Keratinocyte (primary cell): ENCODE measurements at places on chromosomes 13 and 19.

DNA sequence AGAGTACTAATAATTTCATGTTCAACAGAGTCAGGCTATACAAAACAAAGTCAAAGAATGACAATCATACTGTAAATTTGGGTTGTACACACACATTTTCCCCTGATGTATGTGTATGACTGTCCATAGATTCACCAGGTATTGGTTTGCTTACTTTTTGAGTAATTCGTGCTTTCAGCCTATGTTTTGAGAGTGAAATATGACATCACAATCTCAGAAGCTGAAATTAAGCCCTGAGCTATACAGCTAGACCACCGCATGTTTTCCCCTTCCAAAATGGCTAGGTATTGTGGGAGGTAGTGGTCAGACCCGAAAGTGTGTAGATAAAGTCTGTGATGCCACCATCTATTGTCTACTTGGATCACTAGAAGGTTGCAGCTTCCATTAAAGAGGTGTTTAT, 102.8 kb downstream of the KATNAL1 start:
- DNase-seq = no peak

DNA sequence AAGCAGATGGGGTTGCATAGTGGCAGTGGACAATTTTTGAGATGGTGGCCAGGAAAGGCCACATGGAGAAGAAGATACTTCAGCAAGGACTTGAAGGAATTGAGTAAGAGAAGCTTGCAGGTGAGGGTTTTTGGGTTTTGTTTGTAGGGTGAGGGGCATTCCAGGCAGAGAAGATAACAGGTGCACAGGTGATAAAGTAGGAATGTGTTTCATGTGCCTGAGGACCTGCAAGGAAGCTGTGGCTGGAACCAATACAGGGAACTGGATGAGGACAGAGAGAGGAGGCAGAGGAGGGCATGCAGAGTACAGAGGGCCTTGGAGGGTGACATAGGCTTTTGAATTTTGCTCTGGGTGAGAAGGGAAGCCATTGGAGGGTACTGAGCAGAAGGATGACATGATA, 314.5 kb downstream of the KLF12 start:
- no peak for DNase-seq

DNA sequence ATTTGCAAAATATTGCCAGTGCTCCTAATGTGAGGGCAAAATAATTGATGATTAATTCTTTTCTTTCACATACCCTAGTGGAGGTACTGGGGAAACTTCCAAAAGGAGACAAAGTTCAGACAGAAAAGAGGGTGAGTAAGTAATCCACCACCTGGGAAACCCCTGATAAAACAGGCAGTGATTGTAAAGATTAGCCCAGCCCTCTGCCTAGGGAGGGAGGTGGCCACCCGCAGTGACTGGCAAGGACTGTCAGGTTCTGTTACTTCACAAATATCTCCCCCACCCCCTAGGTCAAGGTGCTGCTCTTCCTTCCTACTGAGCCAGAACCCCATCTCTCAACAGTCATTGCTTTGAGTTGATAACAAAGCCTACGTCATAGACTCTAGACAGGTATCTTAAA, 239.7 kb downstream of the DNAJC15 start:
- DNase-seq = no peak

DNA sequence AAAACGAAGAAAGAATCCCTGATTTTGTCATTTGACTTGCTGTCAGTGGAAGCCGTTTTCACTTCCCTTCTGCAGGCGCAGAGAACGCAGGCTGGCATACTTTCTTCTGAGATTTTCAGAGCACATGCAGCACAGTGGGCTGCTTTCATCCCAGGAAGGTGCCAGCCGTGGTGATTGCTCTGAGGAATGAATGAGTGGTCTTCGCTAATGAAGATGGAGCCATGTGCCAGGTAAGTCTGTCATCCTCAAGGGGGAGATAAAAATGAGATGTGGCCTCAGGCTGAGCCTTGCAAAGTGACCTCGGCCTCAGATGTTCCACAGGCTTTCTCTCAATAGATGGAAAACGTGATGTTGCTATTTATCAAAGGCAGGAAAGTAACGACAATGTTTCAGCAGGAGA, 94.6 kb upstream of the FARP1 start:
- no peak for DNase-seq

DNA sequence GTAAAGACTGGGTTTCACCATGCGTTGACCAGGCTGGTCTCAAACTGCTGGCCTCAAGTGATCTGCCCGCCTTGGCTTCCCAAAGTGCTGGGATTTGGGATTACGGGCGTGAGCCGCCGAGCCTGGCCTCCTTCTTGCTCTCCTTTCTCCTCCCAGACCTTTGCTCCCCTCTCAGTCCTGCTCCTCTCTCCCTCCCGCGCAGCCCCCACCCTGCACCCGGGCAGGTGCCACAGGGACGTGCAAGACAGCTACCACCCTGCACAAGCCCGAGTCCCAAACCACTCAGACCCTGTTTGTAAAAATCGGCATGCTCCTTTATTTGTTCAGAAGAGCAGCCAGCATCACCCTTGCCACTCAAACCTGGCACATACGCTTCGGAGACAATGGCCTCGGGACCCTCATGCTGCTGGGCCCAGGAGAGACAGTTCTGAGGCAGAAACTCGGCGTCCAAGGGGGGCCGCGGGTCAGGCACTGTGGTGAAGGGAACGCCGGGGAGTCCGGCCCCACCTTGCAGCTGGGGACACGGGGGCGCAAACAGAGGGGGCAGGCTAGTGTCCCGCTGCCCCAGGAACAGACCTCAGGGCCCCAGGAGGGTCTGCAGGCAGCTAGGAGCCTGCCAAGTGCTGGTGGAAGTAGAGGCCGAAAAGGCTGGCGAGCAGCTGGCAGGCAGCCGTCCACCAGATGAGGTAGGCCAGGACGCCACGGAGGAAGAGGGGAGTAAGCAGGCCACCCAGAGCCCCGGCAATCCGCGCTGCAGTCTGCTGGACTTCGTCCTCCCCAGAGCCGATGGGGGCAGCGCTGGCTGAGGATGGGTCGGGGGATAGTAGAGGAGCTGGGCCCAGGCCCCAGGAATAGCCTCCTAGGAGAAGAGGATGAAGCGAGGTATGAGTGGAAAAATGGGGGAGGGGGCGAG, 18.7 kb downstream of the TMEM161A start:
- no peak for DNase-seq

GRCh38 chr13:41613471-41613870, 156.1 kb downstream of the RGCC start:
- no peak for DNase-seq

- no peak for DNase-seq
Observed at GRCh38 chr19:42494321-42494720, 34.0 kb downstream of the CEACAM1 start.

GRCh38 chr19:1261798-1262622, 7.1 kb upstream of the CIRBP start:
- no peak for DNase-seq

- no peak for DNase-seq
Observed at GRCh38 chr13:41502031-41502430, 44.7 kb downstream of the RGCC start.

DNA sequence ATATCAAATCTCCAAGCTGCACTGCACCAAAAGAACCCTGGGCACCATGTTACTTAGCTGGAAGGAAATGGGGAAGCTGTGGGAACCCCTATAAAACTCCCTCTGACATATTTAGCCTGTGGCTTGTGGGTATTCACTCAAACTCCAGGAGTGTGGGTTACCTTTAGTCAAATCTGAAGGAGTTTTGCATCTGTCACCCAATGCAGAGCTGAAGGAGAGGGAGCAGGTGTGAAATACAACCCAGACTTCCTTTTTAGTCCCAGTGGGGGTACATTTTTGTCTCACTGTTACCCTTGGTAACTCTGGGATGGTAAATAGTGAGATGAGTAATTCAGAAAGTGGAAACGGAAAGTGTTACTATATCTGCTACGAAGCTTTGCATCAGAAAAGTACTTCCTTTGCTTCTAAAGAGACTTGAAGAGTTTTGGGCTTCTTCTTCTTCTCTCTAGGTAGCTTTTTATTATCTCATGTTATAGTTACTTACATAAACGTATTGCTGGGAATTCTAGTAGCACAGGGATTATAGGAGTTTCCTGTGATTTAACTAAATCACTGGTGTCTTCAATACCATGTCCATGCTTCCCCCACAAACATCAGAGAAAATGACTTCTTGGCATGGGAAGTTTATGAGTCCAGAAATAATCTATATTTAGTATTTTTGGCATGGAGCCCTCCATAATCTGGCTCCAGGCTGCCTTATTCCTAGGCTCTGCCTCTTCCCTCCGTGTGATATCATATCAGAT, 105.9 kb downstream of the AKAP11 start:
- DNase-seq = no peak

DNA sequence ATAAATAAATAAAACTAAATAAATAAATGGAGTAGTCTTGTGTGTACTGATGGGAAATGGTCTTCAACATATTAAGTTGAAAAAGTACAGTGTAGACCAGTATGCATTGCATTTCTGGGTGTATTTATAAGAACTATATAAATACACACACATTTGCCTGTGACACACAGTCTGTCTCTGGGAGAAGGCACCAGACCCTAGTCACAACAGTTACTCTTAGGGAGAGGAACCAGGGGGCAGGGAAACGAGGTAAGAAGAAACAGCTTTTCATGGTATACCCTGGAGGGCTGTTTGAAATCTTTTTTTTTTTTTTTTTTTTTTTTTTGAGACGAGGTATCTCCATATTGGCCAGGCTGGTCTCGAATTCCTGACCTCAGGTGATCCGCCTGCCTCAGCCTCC, 2.8 kb upstream of the S1PR2 start:
- DNase-seq = no peak

- peak; percentile 62 for DNase-seq
Observed at GRCh38 chr19:2016041-2016807, 710 bp upstream of the BTBD2 start.

GRCh38 chr13:23771956-23772355, 117.2 kb downstream of the MIPEP start:
- DNase-seq = peak; percentile 73

GRCh38 chr13:107329991-107330390, 762.1 kb upstream of the ARGLU1 start:
- no peak for DNase-seq

DNA sequence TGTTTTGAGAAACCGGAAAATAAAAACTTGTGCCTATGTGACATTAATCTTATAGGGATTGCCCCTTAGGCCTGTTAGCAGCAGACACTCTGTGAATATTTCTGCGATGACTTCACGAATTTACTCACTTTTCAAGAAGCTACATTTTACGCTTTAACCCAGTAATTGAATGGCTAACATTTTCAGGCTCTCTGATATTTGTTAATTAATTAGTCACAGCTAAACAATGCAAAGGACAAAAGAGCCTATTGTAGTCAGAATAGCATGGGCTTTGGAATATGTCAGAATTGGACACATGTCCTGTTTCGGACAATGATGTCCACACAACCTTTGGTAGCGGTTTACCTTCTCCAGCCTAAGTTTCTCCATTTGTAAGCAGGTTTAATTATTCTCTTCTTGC, 506.6 kb downstream of the EFNB2 start:
- no peak for DNase-seq

DNA sequence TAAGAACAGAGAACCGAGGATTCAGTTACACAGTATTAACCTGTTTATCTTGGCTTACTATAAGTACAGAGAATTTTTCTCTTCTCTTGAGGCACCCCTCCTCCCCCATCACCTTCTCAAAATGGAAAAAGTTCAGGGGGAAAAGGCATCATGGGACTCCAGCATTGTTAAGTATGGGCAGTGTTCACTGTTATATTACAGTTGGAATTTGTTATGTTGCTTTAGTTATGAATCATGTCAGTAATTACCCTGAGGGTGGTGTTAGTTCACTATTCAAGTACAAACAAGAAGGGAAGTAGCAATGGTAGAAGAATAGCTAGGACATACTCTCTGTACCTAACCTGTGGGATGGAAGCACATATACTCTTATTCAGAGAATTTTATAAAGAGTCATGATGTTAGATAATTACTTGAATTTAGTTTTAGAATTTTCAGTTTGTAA, 12.0 kb downstream of the LPAR6 start:
- DNase-seq = peak; percentile 65

- DNase-seq = no peak
Observed at GRCh38 chr13:29748097-29748496, 102.3 kb downstream of the UBL3 start.

GRCh38 chr19:41619018-41619556, 7.8 kb downstream of the CEACAM4 start:
- no peak for DNase-seq
